ENCODE measurements at places on chromosomes 5 and 9.

GRCh38 chr5:112189391-112189790 is 229.7 kb downstream of the EPB41L4A start:
- no peak for DNase-seq

DNA sequence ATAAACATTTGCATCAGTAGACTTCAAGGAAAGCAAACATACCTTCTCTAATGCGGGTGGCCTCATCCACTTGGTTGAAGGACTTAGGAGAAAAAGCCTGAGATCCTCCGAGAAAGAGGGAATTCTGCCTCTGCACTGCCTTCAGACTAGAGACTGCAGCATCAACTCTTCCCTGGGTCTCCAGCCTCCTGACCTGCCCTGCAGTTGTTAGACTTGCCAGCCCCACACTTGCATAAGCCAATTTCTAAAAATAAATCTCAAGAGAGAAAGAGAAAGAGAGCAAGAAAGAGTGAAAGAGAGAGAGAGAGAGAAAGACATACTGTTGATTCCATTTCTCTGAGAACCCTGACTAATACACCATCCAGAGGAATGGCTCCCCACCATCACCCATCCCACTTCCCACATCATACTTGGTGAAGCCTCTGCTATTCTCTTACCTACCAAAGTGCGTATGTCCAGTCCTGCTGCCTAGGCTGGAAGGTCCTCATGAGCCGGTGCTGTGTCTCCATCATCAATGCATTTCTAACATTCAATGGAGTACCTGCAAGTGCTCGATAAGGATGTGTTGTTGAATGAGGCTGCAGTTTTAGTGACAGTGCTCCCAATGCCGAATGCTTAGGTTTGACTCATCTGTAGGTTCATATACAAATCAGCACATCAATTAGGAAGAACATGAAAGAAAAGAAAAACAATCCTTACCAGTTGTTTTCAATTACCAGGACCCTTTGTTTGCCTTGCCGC is 35.1 kb downstream of the ZNF622 start:
- no peak for DNase-seq

DNA sequence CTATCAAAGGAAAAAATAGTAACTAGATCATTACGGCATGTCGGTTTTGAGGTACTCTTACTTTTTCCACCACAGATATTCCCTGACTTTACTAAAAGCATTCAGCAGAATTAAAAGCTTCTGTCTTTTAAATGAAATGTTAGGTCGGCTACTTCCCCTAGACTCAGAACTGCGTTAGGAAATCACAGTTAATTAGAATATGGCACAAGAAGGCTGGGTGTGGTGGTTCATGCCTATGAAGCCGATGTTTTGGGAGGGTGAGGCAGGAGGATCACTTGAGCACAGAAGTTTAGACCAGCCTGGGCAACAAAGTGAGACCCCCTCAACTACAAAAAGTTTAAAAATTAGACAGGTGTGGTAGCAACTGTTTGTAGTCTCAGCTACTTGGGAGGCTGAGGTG is 24.4 kb downstream of the CEMIP2 start:
- no peak for DNase-seq

DNA sequence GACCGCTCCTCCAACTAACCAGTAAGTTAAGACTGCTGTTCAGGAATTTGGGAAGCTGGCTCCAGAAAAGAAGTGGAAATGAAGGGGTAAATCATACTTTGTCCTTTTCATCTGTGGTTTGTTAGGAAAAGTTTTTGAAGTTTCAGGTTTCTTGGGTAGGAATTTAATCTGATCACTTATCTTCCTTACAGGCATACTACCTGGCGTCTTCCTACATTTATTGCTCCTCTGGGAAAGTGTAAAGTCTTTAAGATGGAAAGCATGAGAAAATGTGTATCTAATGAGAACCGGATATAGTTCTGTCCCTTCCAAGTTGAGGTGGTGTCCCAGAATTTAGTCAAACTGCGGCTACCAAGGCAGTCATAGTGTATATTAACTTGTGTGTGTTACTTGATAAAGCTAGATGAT is 1.3 kb downstream of the RASA1 start:
- no peak for DNase-seq

GRCh38 chr5:128927644-128928043 is 37.6 kb upstream of the SLC27A6 start:
- DNase-seq = peak; percentile 64

DNA sequence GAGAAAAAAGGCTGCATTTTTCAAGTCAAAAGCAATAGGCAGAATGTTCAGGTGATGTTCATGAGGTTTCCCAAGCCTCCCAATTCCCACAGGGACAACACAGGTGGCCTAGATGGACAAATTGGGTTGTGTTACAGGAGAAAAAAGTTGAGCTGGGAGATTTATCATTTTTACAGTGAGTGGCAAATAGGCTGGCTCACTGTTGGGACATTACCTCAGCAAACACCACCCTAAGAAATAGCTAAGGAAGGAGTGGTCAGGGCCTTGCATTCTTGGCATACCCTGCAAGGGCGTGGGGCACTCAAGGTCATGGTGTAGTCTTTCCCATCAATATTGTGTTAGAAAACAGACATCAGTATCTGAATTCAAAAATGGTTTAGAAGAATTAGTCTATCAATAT is 23.3 kb upstream of the CPLANE1 start:
- DNase-seq = peak; percentile 77

GRCh38 chr5:81826128-81826527 is 75.2 kb upstream of the SSBP2 start:
- peak; percentile 24 for DNase-seq

- DNase-seq = no peak
Observed at GRCh38 chr9:74901001-74901400, 13.3 kb upstream of the TRPM6 start.

GRCh38 chr5:137778772-137779564 is 24.8 kb upstream of the HNRNPA0 start:
- DNase-seq = peak; percentile 49

DNA sequence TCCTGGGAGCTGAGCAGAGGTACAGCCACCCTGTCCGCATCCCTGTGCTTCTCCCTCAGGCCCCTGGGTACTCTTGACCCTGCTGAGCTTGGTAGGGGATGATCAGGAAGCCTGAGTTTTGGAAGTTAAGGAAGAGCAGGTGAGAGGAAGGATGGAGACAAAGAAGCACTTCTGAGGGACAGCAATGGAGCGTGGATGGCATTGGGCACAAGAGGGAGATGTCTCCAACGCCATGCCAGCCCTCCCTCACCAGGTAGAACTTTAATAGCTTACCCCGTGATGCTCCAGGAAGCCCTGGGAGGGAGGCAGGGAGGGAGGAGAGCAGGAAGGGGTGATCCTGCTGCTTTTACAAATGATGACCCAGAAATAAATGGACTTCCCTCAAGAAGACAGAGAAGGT is 29.9 kb upstream of the SMU1 start:
- DNase-seq = no peak

DNA sequence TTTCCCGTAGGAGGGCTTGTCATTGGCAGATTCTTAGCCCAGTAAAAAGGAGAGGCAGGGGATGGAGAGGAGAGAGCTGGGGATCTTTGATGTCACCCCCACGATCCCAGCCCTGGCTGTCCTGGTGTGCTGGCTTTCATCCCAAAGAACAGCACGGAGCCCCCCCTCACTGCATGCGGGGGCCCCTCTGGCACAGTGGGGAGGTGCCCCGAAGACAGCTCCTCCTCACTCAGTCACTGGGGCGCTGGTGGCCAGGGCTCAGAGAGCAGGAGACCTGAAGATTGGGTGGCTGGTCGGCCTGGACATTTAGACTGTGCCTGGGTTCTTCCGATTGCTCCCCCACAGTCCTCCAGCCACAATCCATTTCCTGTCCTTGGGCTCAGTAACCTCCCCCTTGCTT is 207.5 kb downstream of the MELK start:
- no peak for DNase-seq

DNA sequence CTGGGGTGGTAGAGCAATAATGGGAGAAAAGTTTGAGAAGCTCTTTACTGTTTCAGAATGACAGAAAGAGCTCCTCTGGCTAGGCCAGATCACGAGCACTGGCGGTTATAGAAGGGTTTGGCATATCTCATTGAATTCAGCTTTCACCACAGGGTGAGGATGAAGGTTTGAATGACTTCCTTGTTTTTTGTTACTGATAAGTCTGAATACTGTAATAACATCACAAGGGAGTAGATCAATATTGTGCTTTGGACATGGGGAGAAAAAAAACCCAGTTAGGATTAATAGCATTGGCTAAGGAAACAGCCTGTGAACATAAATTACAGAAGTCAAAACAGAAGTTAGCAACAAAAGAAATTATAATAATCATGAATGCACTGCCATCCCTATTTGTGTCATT is 9.4 kb downstream of the PHAX start:
- no peak for DNase-seq

DNA sequence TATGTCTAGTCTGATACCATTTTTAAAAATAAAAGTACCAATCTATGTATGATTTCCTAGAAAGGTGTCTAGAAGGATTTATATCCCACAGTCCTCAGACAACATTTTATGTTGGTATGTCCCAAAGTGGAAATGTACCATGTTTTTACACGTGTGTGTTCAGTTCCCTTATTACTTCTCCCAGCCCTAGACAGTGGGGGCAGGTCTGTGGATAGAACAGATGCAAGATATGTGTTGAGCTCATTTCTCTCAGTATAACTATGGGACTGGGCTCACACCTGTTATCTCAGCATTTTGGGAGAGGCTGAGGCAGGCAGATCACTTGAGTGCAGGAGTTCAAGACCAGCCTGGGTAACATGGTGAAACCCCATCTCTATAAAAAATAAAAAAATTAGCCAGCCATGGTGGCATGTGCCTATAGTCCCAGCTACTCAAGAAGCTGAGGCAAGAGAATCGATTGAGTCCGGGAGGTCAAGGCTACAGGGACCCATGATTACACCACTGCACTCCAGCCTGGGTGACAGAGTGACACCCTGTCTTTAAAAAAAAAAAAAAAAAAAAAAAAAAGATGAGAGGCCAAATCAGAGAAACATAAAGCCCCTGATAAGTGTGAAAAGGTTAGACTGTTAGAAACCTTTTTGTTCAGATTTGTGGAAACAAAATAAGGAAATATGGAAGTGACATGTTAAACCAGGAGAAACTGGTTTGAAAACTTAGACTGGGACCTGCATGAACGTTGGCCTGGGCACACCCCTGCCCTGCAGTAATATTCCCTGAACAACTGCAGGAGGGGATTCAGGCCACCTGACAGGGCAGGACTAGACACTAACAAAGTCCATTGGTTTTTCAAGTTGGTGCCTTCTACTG is 7.4 kb upstream of the SLC2A8 start:
- DNase-seq = no peak

DNA sequence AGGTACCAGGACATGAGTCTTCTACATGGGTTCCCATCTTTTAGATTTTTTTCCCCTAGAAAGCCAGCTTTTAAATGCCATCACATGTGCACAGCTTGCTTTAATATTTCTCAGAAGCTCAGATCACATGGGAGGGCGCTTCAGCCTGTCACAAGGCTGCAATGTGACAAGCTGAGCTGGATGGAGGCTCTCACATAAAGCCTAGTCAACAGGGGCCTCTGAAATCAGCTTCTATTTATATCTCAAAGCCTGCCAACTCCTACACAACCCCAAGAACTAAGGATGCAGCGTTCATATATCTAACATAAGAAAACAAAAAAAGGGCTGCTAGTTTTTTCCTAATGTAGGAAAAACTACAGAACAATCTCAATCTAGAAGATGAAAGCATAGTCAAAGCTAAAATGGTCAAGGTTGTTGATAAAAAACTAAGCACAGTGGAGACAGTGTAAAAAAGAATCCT is 2.3 kb downstream of the ZFAND5 start:
- peak; percentile 65 for DNase-seq

DNA sequence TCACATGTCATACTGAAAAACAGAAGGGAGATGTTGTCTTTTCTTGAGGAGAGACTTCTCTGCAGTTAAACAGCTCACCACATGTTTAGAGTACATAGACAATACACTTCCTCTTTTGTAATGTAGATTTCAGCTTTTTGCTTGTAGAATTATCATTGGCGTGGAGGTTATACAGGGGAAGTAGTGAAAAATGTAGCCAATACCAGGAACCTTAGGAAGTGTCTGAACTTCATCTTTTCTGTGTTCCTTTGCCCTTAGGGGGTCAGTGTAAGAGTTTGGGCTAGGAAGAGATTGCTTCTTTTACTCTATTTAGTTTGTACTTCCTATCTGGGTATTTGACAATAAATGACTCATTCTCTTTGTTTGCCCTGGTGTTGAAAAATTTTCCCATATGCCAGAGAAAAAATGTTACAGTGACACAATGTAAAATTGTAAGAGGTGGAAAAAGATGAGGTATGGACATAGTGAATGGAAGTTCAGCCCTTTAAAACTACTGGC is 21.0 kb upstream of the CDKN2B start:
- DNase-seq = peak; percentile 83

GRCh38 chr5:179297026-179297425 is 48.2 kb downstream of the ADAMTS2 start:
- DNase-seq = no peak

- DNase-seq = no peak
Observed at GRCh38 chr9:4290427-4290837, 9.4 kb downstream of the GLIS3 start.

- DNase-seq = no peak
Observed at GRCh38 chr5:14413331-14413750, 168.3 kb upstream of the OTULINL start.

- no peak for DNase-seq
Observed at GRCh38 chr9:69472101-69472620, 147.1 kb downstream of the ENTREP1 start.

DNA sequence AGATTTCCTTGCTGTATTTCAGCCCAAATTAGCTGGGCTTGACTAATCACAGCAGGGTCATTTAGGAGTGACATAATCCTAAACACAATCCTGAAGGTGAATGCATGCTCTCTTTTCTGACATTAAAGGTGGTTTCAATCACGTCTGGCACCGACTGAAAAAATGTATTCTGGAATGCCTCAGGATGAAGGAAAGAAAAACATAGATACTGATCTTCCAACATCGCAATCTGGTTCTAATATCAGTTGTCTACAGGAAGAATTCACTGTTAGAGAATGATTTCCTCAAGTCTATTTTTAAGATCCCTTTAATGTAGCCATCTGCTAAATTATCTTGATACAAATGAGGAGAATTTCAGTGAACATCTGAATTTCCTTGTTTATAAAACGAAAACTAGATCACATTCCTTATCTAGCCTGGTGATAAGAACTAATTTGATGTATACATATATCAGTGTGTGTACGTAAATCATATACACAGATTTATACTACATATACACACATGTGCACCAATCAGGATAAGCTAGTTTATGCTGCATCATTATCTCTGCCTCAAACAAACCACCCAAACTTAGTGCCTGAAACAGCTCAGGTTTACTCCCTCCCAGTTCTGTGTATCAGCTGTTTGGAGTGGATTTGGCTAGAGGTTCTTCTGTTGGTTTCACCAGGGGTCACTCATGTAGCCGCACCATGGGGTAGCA is 31.3 kb upstream of the TAS2R1 start:
- no peak for DNase-seq

GRCh38 chr9:76136986-76137385 is 246.5 kb downstream of the PCSK5 start:
- DNase-seq = peak; percentile 65

- no peak for DNase-seq
Observed at GRCh38 chr5:161078793-161079192, 226.8 kb upstream of the ATP10B start.

GRCh38 chr9:6884101-6884500 is 126.3 kb downstream of the KDM4C start:
- DNase-seq = no peak

- DNase-seq = no peak
Observed at GRCh38 chr5:171445644-171446516, 26.4 kb downstream of the FGF18 start.

- no peak for DNase-seq
Observed at GRCh38 chr9:26339796-26340195, 552.8 kb downstream of the CAAP1 start.
